ENCODE measurements at places on chromosomes 3 and 15. TPM values are rescaled to one million over a fixed set of nuclear protein-coding genes. Genes with fewer than 3 reads are reported as not detected.

ZNF774 gene
- total RNA-seq = 3.7 TPM

SLC6A1 gene
- total RNA-seq = not detected

TMEM45A gene
- 24.5 TPM for total RNA-seq

CCR5 gene
- total RNA-seq = not detected

CPNE4 gene
- 0.96 TPM for total RNA-seq

TMEM207 gene
- total RNA-seq = not detected

FANCD2OS gene
- not detected for total RNA-seq

CLDN16 gene
- 15.8 TPM for total RNA-seq

WDR49 gene
- not detected for total RNA-seq

DNA sequence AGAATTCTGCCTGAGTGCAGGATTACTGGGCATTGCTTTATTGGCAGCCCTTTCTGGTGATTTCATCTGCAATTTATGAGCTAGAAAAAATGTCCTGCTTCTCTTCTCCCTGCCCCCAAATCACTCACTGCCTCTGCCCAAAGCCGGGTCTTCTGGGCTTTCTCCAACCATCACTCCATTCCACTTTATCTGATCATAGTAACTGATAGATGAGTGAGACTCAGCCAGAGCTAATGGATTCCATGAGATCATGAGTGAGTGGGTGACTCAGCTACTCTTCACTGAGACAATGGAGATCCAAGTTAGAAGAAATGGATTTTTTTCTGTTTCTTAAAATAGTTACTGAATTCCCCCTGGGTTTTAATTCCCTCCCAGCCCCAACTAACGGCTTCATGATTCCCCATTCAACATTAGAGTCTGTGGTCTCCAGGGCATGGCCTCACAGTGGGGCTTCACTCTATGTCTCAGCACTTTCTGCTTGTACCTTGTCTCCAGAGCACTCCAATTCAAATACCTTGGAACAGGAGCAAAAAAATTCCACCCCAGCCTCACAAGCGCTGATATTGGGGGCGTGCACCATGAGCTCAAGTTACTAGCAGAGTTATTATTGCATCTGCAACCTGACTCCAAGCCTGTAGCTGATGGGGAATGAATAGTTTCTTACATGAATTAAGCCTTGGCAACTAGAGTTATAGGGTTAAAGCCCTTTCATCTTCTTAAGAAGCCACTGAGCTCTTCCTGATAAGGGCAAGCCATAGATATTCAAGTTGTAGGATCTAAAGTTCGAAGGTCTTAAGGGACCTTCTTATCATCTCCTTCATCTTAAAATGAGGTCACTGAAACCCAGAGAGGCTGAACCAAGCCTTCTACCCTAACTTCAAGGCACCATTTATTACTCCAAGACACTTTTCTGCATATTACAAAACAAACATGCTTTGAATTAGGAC, 85.9 kb downstream of the AGBL1 start:
- peak; percentile 14 for DNase-seq

- DNase-seq = no peak
Observed at GRCh38 chr15:84983294-84983693, 1.6 kb downstream of the PDE8A start.

GRCh38 chr15:81400640-81401236, 26.7 kb upstream of the TMC3 start:
- peak; percentile 14 for DNase-seq

DNA sequence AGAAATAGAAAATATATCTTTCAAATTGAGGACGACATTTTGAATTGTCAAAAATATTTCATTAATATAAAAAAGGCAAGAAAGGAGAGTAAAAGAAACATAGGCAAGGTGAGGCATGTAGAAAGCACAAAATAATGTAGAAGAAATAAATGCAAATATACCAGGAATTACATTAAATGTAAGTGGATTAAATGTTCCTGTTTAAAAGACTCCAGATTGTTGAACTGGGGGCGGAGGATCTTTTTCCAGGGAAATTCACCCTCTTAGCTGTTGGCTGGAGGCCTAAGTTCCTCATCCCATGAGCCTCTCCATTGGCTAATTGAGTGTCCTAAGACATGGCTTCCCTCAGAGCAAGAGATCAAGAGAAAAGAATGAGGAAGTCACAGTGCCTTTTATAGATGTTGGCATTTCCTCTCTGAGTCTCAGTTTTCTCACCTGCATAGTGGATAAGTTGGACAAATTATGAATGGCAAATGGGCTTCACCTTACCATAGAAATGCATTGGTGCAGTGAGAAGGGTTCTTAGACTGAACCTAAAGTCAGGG, 147.4 kb upstream of the SMAD3 start:
- no peak for DNase-seq

GRCh38 chr3:72432246-72432645, 416.0 kb downstream of the SHQ1 start:
- DNase-seq = no peak

DNA sequence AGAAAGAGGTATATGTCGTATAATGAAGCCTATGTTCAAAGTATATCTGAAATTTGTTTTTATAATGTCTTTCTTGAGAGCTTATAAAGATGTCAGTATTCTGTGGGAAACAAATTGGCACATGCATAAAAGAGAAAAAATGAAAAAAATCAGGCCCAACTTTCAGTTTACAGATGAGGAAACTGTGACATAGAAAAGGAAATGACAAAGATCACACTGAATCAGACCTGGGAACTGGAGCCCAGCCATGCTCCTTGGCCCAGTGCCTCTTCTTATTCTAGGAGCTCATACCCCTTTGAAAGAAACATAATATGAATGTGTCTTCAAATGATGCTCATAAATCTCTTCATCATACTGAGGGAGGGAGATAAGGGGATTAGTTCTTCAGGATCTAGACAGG, 48.4 kb downstream of the TMEM44 start:
- no peak for DNase-seq

DNA sequence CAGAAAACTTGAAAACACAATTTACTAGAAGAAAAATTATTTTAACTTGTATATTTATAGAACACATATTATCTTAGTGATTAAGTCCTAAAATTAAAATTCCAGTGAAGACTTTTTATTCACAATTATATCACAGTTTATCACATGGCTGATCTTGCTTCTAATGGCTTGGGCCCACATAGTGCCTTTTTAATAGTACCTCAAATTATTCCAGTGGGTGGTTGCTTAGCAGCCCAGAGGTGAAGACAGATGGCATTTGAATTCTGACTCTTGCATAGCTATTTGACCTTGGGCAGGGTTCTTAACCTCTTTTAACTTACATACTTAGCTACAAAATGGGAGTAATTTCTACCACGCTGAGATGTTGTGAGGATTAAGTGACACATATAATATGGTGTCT, 214.7 kb upstream of the SGO1 start:
- no peak for DNase-seq

- no peak for DNase-seq
Observed at GRCh38 chr15:66042624-66043023, 173.3 kb downstream of the RAB11A start.

GRCh38 chr3:185930393-185931107, 7.3 kb downstream of the TRA2B start:
- DNase-seq = no peak

- DNase-seq = no peak
Observed at GRCh38 chr15:66105286-66106265, 148.0 kb downstream of the MEGF11 start.

GRCh38 chr3:4247391-4247790, 55.8 kb upstream of the SETMAR start:
- no peak for DNase-seq

- DNase-seq = no peak
Observed at GRCh38 chr15:65836665-65837064, 32.6 kb upstream of the RAB11A start.
